ENCODE measurements at places on chromosomes 5 and 9.

DNA sequence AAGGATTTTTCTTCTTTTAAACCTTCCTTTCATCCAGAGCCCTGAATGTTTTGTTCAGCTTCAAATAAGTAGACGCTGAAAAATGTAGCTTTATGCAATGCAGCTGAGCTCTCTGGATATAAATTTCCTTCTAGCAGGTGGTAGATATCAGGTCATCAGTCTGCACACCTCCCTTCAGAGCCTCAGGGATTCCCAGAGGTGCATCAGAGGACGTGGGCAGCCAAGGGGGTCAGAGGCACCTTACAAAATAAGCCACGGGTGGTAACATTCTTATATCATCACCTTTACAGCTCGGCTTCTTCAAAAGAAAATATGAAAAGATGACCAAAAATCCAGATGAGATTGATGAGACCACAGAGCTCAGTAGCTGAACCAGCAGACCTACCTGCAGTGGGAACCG, 19.3 kb downstream of the MOCS2 start:
- DNase-seq, result no peak

DNA sequence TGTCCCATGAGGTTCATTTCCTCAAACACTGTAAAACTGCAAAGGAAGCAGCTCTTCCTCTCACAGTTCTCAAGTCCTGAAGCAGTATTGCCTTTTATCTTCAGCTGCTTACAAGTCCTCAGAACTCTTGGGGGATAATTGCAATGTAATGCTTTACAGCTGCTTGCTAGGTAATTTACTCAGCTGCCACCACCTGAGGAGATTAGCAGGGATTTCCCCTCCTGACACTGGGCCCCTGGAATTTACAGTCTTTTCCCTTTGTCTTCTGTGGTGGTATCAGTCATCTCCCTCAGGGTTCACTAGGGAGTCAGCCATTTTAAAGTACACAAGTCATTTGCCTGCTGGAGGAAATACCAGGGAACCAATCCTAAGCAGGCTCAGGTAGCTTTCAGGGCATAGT, 754.3 kb upstream of the GRAMD2B start:
- DNase-seq, result no peak

DNA sequence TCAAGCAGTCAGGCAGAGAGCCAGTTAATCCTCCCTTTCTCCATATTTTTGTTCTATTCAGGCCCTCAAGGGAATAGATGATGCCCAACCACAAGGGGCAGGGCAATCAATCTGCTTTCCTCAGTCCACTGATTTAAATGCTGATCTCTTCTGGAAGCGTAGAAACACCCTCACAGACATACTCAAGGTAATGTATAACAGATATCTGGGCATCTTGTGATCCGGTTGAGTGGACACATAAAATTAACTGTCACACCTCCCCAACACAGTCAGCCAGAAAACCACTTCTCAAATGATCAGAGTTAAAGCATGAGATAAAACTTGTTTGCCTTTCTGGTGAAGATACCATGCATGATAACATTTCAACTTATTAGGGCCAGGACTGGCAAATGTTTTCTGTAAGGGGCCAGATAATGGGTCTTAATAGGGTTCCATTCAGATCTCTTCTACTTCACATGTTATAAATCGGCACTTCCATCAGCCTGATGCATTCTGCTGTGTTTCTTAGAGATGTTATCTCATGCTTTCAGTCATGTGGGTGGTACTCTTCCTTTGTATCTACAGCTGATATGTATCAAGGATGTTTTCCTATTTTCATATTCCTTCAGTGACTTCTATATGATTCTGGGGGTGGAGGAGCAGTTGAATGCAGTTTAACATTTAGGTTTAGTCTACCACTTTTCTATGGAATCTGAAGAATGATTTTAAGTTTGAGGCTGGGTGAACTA, 58.9 kb upstream of the CNTLN start:
- DNase-seq, result no peak

DNA sequence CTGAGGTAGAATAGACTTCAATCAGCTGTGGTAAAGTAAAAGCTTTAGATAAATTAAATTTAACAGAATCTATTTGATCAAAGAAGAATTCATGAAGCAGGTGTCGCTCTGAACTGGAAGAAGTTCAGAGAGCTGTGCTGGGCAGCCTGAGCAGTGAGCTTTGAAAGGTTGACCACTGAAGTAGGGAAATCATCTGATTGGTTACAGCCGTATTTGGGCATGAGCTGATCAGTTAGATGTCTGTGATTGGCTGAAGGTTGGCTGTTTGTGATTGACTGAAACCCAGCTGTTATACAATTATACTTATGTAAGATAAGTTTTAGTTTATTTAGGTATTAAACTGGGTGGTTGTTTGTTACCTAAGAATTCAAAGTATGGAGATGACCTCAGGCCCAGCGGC, 1174.6 kb downstream of the CDH9 start:
- no peak for DNase-seq

GRCh38 chr9:70789086-70789485, 332.3 kb downstream of the TRPM3 start:
- DNase-seq, result no peak

GRCh38 chr5:123203105-123203800, 114.2 kb downstream of the PRDM6 start:
- no peak for DNase-seq

GRCh38 chr5:179906294-179906794, 1.4 kb downstream of the TBC1D9B start:
- no peak for DNase-seq

All from GM10248 (cell line).